Stimulated activated CD4-positive, alpha-beta T cell treated with anti-CD3 and anti-CD28 coated beads, TNF-alpha, amount 100 ng/mL, for 1 hour (primary cell): ENCODE measurements at places on chromosomes 2 and 18.

DNA sequence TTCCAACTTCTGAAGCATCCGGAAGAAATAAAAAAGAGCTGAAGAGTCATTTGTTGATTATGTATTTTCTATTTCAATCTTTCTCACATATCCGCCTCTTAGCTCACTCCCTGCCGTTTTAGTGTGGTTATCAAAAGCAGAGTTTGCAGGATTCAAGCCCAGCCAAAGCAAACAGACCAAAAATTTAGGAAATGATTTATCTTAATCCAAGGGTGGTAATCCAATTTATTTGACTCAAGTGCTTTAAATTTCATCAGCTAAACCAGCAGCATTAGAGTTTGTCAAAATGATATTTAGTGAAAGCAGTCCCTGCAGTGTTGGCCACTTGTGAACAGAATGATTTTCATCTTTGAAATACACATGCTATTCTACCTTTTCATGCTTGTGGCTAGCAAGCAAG is 129.3 kb upstream of the CCDC68 start:
- DNase-seq, result no peak

DNA sequence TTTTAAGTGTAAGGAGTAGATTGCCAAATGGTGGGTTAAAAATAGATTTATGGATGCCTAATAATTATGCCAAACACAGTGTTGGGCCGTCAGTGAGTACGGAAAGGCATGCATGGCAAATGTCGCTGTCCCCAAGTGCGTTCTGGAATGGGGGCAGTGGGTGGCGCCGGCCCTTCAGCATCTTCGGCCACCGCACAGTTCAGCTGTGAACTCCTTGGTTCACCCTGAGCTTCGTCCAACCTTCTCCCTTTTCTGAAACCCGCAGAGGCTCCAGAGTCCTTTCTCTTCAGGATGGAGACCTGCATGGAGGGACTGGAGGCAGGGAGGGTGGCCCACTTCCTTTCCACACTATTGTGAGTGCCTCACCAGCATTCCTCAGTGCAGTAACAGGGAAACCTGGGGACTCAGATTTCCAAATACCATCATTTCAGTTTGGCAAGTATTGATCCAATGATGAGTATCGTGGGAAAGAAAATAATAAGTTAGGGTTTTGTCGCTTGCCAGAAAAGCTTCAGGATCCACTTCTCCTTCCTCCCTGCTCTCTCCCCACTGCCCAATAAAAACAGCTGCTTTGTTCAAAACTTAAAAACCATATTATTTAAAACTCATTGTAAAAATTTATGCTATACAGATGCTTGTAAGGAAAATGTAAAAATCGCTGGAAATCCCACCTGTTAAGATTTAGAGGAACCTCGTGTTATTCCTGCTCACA is 74.6 kb upstream of the TXNDC2 start:
- no peak for DNase-seq

GRCh38 chr2:133952896-133953295 is 301.0 kb upstream of the MGAT5 start:
- no peak for DNase-seq

GRCh38 chr18:13574355-13574754 is 152.0 kb downstream of the FAM210A start:
- no peak for DNase-seq

DNA sequence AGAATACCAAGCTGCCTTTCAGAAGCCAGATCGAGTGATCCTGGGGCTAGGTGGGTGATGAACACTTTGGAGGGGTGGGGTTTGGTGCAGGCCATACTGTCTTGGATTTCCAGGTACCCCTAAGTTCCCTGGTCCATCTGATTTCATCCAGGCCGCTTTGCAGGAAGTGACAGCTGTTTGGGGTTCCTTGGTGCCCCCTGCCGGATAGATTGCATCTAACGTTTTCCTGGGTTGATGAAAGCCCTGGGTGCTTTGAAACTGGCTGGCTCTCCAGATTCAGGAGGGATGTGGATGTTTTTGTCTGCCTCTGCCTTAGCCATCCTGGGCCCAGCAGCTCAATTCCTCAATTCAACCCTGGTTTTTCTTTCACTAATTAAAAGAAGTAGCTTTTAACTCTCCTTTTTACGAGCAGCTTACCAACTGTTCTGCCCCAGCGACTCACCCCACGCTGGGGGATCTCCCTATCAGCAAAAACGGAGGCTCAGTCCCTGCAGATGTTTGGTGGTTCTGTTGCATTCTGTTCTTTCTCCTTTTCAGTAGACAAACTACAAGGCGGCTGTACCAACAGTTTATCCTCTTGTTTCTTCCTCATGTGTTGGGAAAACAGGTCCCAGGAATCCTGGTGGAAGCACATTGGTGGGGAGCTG is 37.1 kb downstream of the ARHGEF4 start:
- peak; percentile 39 for DNase-seq

DNA sequence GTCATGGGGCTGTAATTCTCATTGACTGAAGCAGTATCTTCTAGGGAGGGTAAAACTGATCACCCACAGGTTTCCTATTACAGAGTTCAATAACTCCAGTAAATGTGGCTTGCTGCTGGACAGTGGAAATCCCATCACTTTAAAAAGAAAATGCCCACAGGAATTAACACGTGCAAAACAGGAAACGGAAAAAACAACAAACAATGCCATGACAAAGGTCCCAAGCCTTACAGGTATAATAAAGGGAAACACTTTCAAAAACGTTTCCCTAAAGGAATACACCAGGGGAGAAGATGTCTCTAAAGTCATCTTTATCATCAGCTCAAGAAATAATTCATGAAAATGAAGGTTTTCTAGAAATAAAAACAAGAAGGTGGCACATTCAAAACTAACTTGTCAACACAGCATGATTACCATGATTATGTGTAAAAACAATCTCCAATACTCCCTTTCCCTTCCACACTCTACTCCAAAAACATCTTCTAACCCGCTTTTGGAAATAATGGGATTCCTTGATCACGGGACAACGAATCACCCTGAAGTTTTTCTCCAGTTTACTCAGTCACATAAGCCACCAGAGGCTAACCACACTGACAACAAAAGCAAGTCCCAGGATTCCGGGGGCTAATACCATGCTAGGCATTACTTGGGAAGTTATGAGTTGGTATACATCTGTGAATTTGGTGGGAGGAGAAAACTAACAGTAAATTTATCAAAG is 167.9 kb downstream of the TCF4 start:
- no peak for DNase-seq

- no peak for DNase-seq
Observed at GRCh38 chr2:68151037-68151436, 6.7 kb upstream of the PNO1 start.

- DNase-seq, result no peak
Observed at GRCh38 chr18:3655254-3656050, 205.5 kb downstream of the TGIF1 start.

DNA sequence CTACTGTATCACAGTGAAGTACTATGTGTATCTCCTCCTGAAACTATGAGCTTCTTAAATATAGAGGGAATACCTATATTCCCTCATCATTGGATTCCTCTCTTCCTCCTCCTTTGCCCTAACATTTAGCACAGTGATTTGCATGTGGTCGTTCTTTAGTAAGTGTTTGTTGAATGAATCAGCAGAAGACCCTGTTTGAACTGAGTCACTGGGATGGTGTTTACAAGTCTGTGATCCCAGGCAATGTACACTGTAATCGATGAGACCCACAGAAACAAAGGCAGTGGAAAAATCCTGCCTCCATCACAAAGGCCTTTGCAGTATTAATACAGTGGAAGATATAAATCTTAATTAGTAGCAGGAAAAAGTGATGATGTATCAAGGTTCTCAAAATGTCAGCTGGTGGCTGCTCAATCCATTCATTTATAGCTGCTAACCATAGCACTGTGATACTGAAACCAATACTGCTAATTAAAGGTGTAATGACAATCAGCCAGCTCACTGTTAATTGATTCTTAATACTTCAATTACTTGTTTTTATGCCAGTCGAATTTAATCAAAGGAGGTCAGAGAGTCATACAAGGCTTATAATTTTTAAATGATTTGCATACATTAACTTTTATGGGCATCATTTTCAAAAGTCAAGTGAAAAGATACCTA is 20.8 kb upstream of the MYO3B start:
- no peak for DNase-seq

DNA sequence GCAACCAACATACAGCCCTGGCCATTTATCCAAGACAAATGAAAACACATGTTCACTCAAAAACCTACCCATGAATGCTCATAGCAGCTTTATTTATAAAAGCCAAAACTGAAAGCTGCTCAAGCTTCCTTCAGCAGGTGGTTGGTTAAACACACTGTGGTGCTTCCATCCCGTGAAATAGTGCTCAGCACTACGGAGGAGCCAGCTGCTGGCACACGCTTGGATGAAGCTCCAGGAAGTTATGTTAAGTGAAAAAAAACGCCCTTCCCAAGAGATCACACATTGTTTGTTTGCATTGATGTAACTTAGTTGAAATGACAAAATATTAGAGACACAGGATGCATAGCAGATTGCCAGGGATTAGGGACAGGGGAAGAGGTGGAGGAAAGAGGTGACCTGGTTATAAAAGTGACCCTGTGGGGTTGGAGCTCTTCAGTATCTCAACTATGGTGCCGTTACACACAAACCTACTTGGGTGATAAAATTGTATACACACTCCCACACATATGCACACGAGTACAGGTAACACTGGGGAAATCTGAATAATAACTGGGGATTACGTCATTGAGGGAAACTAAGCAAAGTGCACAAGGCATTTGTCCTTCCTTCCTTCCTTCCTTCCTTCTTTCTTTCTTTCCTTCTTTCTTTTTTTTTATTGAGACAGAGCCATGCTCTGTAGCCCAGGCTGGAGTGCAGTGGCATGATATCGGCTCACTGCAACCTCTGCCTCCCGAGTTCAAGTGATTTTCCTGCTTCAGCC is 6.2 kb upstream of the ALPG start:
- DNase-seq, result no peak
